ENCODE measurements at places on chromosomes 1 and 21. TPM values are rescaled to one million over a fixed set of nuclear protein-coding genes. Genes with fewer than 3 reads are reported as not detected.

- no peak for DNase-seq
Measured at GRCh38 chr1:100538913-100539835, 1.2 kb downstream of the GPR88 start.

DNA sequence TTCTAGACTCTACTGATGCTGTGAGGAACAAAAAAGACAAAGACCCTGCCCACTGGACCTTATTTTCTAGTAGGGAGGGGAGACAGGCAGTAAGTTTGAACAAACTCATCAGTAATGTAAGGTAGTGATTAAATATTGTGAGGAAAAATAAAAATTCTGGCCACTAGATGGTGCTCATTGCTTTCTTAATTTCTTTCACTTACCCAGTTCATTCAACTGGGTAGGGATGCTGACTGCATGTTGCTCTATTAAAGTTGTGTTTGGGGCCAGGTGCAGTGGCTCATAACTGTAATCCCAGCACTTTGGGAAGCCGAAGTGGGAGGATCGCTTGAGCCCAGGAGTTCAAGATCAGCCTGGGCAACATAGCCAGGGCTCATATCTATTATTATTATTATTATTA lies 6.3 kb upstream of the KYAT3 start:
- no peak for DNase-seq

CD52 gene
- not detected for total RNA-seq

- no peak for DNase-seq
Measured at GRCh38 chr1:207454046-207454964, at the start of gene CR2. Gene CR2, plus strand, starts transcription at chr1:207454328. Its CDS starts 91 bp downstream, at chr1:207454419.

- no peak for DNase-seq
Measured at GRCh38 chr1:4093856-4094565, 193.9 kb upstream of the C1orf174 start.

CDK11B gene
- total RNA-seq: 28.8 TPM

DNA sequence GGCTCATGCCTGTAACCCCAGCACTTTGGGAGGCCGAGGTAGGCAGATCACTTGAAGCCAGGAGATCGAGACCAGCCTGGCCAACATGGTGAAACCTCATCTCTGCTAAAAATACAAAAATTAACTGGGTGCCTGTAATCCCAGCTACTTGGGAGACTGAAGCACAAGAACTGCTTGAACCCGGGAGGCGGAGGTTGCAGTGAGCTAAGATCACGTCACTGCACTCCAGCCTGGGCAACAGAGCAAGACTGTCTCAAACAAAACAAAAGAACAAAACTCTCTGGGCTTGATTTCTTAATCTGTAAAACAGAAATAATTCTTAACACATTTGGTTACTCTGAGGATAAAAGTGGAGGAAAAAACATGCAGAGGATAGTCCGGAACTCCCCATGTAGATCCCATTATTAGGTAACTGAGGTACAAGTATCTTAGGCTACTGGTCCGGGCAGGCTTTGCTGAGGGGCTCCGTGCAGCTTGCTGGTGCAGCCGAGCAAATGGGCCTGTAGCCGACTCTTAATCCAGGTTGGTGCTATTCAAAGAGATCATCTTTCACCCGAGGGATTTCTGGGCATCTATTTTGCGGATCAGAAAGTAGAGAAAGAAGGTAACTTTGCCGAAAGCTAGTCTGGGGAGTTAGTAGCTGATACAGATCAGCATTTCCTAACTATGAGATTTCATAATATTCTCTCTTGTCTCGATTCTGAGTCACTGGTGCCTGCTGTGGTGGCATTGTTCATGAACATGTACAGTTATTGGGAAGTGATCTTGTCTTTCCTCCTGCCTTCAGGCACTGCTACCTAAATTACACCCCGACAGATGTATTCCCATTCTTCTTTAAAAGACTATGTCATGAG lies 56.8 kb downstream of the NFIA start:
- DNase-seq: no peak

DNA sequence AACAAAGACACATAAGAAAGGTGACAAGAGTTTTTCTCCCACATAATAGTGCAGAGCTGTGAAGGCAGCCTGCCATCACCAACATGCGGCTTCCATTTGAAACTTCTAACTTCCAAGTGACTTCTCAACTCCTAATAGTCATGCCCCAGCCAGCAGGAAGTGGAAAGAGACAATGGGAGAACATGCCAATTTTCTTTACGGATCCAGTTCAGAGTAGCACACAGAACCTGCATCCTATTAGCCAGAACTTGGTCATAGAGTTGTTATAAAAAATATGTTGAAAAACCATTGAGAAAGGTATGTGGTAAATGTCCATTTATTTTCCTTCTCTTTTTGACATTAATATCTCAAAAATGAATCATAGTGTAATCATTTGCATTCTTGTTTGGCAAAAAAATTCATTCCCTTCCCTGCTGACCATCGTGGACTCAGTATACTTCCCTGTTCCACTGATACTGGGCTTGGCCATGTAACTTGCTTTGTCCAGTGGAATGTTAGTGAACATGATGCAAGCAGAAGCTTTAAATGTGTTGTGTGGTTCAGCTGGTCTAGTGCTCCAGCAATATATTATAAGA lies 197.4 kb downstream of the SEC16B start:
- no peak for DNase-seq

Measured in osteocyte (in vitro differentiated cells).